ENCODE measurements at places on chromosomes 2 and 18.

DNA sequence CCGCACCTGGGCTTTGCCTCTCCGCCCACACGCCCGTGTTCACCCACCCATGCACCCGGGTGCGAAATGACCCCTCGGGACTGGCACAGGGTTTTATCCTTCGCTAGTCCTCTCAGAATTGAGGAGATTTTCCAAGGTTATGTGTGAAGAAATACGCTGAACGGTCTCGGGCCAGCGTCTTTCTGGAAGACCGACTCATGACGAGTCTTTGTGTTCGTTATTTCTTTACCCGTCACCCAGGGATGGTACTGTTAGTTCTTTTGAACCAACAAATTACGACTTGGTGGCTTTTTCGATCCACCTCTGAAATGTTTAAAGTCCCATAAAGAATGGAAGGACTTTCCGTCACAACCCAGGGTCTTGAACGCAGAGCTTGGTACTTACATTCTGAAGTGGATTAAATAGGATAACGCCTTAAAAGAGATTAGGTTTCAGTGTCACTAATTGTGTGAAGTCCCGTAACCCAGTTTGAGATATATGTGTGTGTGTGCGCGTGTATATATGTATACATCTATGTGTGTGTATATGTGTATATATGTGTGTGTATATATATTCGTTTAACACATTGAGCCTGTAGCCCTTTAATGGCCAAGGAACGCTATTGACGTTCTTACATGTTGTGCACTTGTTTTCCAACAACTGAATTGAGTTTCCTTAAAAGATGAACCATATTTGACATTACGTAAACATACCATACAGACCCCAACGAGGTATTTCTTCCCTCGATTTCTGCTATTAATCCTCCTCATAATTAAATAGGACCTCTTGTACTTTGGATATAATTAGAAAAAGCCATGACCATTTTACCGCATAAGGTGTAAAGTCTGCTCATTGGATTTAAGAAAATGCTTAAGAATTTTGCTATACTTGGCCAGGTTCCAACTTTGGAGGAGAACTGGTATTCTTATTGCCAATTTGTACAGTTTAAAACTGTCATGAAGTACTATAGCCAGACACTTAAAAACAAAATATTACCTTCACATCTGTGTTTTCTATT lies 889 bp downstream of the ZC3H15 start:
- no peak for DNase-seq

DNA sequence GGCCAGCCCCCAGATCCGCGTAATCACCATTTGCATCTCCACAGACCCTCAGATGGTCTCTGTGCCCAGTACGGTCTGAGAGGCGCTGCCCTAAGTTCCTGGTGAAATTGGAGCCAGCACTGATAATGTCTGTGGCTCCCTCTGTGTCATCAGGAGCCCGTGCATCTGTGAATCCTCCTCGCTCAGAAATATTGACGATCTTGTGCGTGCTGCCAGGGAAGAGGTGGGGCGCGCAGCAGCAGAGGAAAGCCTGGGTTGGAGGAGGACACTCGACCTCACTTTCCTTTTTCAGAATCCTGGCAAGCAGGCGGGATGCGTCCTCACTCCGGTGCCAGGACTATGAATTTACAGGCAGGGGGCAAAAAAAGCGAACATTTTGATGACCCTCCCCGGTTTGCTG lies 686.1 kb upstream of the SALL3 start:
- DNase-seq: no peak

GRCh38 chr2:150376553-150377335 lies 110.7 kb downstream of the RND3 start:
- DNase-seq: no peak

- no peak for DNase-seq
These were observed at the start of gene SDC1 for GRCh38 chr2:20224716-20225293. SDC1 (minus strand) TSS chr2:20225130; CDS start chr2:20224867, 263 bp downstream.

DNA sequence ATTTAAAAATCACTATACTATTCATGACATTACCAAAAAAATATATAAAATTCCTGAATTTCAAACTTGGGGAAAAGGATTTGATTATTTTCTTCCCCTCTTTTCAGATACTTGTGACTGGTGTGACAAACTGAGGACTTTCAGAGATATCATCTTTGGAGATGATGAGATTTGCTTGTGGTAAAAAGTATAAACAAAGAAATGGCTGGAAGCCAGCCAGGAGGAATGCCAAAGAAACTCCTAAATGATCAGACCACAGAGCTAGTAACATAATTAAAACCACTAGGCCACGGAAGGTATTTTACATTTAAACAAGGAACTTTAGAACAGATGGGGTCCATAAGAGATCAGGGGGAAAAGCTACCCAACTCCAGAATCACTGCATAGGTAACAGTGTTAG lies 58.7 kb downstream of the PIGN start:
- DNase-seq: no peak

- DNase-seq: no peak
These were observed 182.3 kb downstream of the FTCDNL1 start for GRCh38 chr2:199668645-199669044.

GRCh38 chr2:120983344-120983743 lies 247.7 kb downstream of the GLI2 start:
- no peak for DNase-seq

DNA sequence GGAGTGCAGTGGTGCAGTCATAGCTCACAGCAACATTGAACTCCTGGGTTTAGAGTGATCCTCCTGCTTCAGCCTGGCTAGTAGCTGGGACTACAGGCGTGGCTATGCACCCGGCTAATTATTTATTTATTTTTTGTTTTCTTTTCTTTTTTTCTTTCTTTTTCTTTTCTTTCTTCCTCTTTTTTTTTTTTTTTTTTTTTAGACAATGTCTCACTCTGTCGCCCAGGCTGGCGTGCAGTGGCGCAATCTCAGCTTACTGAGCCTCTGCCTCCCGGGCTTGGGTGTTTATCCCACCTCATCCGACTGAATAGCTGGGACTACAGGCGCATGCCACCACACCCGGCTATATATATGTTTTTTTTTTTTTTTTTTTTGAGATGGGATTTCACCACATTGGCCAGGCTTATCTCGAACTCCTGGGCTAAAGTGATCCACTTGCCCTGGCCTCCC lies 1.4 kb upstream of the ANXA4 start:
- no peak for DNase-seq

DNA sequence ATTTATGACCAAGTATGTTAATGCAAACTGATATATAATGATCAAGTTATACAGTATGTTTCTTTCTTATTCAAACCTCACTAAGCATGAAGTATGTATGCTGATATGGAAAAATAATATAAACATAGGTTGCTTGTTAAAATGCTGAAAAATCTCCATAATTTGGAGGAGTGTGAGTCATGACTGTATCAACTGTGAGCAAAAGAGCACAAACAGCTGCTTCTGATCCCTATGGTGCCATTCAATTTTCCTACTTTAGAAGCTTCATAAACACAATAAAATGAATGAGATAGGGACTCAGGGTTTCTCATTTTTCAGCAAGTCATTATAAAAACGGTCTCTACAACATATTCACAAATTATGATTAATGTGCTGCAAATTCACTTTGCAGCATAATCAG lies 129.9 kb upstream of the TFPI start:
- no peak for DNase-seq

GRCh38 chr2:111182121-111182520 lies 61.4 kb downstream of the BCL2L11 start:
- no peak for DNase-seq

Data from stimulated activated CD8-positive, alpha-beta memory T cell treated with anti-CD3 and anti-CD28 coated beads, Interleukin-7, amount 100 ng/mL, for 1 hour (primary cell).